ENCODE measurements at places on chromosomes 2 and 18.

DNA sequence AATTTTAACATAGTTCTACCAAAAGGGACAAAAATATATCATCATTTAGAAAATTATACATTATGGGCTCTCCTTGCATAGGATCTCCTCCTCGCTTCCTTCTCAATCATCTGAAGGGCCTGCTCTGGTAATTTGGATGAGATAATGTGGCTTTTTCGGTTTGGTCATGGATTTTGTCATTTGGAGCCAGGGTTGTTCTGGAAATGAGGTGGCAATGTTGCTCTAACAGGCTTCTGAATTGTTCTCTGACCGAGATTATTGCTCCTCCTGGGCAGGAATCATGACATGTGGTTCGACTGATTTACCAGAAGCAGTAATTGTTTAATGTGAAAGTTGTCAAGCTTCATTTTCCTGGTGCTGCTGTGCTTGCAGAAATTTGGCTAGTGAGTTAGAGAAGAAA lies 194.7 kb upstream of the ERBB4 start:
- DNase-seq, result no peak

DNA sequence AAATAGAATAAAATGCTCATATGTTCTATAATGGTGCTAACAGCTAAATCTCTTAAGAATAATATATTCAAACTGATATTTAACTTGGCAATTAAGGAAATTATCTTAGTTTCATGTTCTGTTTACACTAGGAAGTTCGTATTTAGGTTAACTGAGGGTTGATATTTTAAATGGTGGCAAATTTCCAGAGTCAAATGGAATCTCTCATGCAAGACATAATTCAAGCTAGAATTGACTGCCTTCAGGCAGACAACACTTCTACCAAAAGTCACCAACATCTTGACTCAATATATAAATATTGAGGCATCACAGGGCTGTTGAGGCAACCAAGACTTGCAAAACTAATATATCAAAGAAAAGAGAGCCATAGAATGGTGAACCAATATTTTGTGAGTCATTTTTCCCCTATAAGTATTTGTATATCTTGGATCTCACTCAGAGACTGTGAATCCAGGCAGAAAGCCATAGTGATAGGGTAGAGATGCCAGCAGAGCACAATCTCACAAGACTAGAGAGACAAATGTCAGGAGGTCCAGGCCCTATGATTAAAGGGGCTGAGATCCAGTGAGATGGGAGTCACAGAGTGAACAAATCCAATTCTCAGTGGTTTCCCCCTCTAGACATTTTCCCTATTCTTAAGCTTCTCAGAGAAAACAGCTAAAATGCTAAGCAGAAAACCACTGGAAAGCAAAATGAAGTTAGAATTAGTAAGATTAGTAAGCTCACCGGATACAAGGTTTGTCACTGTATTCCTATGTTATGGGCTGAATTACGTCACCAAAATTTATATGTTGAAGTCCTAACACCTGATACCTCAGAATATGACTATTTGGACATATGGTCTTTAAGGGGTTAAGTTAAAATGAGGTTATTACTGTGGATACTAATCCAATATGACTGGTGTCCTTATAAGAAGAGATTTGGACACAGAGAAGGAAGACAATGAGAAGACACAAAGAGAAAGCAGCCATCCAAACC lies 358.2 kb upstream of the UBE2E3 start:
- DNase-seq, result no peak

DNA sequence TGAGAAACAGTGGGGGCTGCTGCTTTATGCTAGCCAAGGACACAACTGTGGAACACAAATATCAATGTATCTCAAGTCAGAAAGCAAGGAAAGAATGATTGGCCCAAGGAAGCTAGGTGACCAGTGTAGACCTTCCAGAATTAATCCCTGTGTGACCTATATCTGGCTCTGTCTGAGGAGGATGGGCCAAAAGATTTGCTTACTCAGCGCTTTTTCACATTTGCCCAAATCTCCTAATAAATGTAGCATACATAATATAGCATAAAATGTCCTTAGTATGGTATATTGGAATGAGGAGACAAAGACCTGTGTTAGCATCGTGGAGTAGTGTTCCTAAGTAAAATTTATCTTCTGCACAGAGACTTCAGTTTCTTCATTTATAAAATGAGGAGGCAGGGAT lies 66.7 kb upstream of the NT5C1B start:
- DNase-seq, result no peak

DNA sequence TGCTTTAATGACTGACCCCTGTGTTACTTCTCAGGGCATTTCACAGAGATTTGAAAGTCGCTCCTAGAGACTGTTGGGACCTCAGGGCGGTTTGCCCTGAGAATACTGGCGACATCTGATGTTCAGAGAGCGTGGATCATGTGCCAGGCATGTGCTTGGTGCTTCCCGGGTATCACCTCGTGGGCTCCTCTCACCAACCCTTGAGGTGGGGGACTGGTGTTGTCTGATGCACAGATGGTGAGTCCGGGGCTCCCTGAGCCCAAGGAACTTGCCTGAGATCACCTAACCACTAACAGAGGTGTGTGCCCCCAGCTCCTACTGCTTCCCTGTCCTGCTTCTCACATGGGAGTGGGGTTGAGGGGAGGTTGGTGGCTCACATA lies 16.2 kb downstream of the ATOH8 start:
- no peak for DNase-seq

DNA sequence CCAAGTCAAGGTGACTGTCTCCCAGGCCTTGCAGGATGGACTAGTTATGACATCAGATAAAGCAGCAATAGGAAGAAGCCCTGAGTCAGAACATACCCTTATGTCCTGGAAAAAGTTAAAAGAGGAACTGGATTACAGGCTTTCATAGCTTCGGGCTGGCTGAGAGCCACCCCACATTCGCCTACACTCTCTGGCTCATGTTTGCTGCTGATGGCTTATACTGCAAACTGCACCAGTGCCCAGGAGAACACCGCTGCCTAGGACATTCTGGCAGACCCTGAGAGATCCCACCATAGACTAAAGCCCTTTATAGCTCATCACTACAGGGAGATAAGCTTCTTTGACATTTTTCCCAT lies 20.3 kb downstream of the SLC8A1 start:
- no peak for DNase-seq

DNA sequence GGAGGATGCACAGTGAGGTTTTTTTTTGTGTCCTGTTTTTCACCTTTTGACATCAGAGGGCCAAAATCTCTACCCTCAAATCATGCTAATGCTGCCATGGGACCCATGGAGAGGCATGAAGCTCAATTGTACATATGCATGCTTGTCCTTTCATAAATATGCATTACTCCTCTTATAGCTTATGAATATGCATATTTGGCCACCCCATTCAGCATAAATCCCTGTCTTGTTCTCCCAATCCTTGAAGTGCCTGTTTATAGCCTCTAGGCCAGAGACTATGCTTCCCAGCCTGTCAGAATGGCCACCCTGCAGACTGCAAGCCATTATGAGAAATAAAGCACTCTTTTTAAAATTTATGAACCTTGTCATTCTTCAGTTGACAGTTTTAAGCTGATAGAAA lies 696.4 kb upstream of the ZNF804A start:
- no peak for DNase-seq

DNA sequence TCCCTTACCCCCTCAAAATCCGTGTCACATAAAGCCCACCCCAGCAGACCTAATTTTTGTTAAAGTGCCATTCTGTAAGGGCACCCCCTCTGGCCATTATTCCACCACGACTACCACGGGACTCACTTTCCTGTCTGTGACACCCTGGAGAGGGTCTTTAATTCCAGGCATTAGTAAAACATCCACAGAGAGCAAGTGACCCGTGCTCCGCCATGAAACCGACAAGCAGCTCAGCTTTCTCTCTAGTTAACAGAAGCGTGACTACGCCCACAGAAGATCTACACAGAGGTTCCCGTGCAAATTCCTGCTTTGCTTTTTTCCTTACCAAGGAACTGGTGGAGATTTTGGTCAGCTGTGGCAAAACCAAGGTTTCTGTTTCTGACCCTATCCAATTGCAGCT lies 4.4 kb downstream of the SIGLEC15 start:
- no peak for DNase-seq

- no peak for DNase-seq
Measured at GRCh38 chr2:1563943-1564891, 151.0 kb downstream of the TPO start.

DNA sequence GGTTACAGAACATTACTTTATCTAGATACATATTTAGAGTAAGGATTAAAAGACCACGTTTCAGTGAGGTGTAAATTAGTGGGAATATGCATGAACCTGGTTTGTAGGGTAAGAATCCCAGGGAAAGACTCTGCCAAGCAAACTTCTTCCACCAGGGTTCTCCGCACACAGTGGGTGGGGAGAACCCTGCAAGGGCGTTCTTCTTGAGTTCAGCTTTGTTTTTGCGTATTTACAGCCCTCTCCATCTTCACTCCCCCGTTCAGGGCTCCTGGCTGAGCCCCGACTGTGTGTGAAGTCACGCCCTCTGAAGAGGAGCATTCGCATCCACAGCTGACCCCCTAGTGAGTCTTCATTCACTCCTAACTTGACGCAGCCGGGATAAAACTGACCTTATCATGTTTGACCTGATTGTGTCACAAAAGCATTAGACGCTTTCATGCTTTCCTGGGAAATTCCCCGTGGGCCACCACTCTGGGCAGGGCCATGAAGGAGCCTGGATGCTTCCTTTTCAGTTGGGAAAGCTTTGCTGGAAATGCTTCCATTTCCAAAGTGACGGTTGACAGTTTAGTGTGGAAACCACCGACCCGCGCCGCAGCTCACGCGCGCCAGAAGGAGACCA lies 1.0 kb downstream of the ALKAL2 start:
- no peak for DNase-seq
